IgD-negative memory B cell (primary cell): ENCODE measurements at places on chromosomes 3 and 15. TPM values are rescaled to one million over a fixed set of nuclear protein-coding genes. Genes with fewer than 3 reads are reported as not detected.

Gene SLC24A5
- not detected for polyA plus RNA-seq

Gene MORC1
- polyA plus RNA-seq: not detected

Gene SERPINI2
- polyA plus RNA-seq: not detected

Gene GOLGA6A
- not detected for polyA plus RNA-seq

Gene LRRC3B
- polyA plus RNA-seq: not detected

Gene ACAN
- polyA plus RNA-seq: not detected
